M059J (cell line): ENCODE measurements at places on chromosomes 3 and 15. TPM values are rescaled to one million over a fixed set of nuclear protein-coding genes. Genes with fewer than 3 reads are reported as not detected.

DNA sequence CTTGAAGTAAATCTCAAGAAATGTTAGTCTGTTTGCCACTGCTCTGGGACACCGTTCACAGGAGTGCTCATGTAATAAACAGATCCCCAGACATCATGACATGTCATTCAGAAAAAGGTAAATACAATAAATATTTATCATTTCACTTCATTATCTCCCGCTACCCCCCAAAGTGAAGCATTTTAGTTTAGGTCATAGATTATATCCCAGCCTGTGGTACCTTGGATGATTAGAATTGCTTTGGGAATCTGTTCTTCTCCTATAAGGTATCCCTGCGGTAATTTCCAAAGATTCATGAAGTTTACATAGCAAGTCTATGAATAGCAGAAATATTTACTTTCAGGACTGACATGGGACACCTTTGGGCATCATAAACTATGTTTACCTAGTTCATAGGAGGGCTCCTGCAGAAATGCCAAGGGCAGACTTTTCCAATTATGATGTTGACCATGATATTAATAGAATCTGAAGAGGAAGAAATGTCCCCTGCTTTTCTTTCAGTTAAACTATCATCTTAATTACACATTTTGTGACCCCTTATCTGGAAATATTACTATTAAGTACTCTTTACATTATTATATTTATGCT, 268.0 kb downstream of the NAALADL2 start:
- no peak for DNase-seq

- peak; percentile 17 for DNase-seq
These were observed 5.5 kb upstream of the RNF111 start for GRCh38 chr15:58981808-58982475.

Gene CMTM6
- 115 and 144 TPM in 2 replicates for total RNA-seq

DNA sequence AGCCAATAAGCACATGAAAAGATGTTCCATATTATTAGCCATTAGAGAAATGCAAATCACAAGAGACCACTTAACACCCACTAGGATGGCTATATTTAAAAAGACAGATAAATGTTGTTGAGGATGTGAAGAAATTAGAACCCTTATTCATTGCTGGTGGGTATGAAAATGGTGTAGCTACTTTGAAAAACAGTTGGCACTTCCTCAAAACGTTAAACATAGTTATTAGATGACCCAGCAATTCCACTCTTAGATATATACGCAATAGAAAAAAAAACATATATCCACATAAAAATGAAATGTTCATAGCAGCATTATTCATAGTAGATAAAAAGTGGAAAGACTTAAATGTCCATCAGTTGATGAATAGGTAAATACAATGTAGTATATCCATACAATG, 47.1 kb upstream of the TERB2 start:
- DNase-seq = no peak

DNA sequence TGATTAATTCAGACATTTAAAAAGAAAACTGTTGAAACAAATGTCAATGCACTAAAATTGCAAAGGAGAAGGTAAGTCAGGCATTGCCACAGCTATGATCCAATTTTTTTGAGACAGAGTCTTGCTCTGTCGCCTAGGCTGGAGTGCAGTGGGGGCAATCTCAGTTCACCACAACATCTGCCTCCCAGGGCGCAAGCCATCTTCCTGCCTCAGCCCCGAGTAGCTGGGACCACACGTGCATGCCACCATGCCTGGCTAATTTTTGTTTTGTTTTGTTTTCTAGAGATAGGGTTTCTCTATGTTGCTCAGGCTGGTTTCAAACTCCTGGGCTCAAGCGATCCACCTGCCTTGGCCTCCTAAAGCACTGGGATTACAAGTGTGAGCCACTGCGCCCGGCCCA, 117.6 kb downstream of the FMN1 start:
- DNase-seq = no peak
